ENCODE measurements at places on chromosomes 5 and 9. TPM values are rescaled to one million over a fixed set of nuclear protein-coding genes. Genes with fewer than 3 reads are reported as not detected.

The PCDHA1 gene
- not detected for total RNA-seq

The NRARP gene
- total RNA-seq: 51.7 TPM

The C9orf50 gene
- total RNA-seq: not detected

The TUSC1 gene
- 45.7 TPM for total RNA-seq

The VCAN gene
- total RNA-seq: 333 TPM

The PITX1 gene
- total RNA-seq: 23.8 TPM

The ESM1 gene
- not detected for total RNA-seq

The ISL1 gene
- total RNA-seq: not detected

The IL9 gene
- not detected for total RNA-seq

The TYRP1 gene
- total RNA-seq: not detected

The NDUFS6 gene
- 29.8 TPM for total RNA-seq

The NUTM2F gene
- not detected for total RNA-seq

The CREB3 gene
- total RNA-seq: 48.3 TPM

The C5orf58 gene
- not detected for total RNA-seq

The ZFP2 gene
- total RNA-seq: 0.75 TPM

The CCDC192 gene
- not detected for total RNA-seq

The OGN gene
- 156 TPM for total RNA-seq

The PCDHGA8 gene
- 3.2 TPM for total RNA-seq

The LHX2 gene
- not detected for total RNA-seq

The PCDHA6 gene
- total RNA-seq: not detected

The TTC16 gene
- total RNA-seq: not detected

The PCDHA5 gene
- not detected for total RNA-seq

The GLDC gene
- total RNA-seq: 0.64 TPM

The SEMA5A gene
- 18.4 TPM for total RNA-seq

The MTX3 gene
- 7.5 TPM for total RNA-seq

The CER1 gene
- not detected for total RNA-seq

The PSD2 gene
- not detected for total RNA-seq

The ECSCR gene
- 51.6 TPM for total RNA-seq

The GLIPR2 gene
- 54.4 TPM for total RNA-seq

The FABP6 gene
- total RNA-seq: not detected

The PRSS3 gene
- total RNA-seq: not detected

The SOHLH1 gene
- not detected for total RNA-seq

The GDF9 gene
- not detected for total RNA-seq

The PCDHGB6 gene
- 3.9 TPM for total RNA-seq

The ASTN2 gene
- 2.3 TPM for total RNA-seq

The NR4A3 gene
- 21.3 TPM for total RNA-seq

The MAP3K1 gene
- total RNA-seq: 14.7 TPM

The FAM78A gene
- total RNA-seq: 6.2 TPM

The GFI1B gene
- total RNA-seq: not detected

The ARHGEF37 gene
- total RNA-seq: 13.4 TPM

The SPATA9 gene
- not detected for total RNA-seq

The PTGS1 gene
- total RNA-seq: 13.0 TPM

The TMEM171 gene
- total RNA-seq: not detected

The ZNF622 gene
- 75.5 TPM for total RNA-seq

The IFNA5 gene
- 4.0 TPM for total RNA-seq

The ERAP2 gene
- 20.6 TPM for total RNA-seq

The SLC9A3 gene
- total RNA-seq: 9.9 TPM

The KCNV2 gene
- not detected for total RNA-seq

The SV2C gene
- not detected for total RNA-seq

The CAST gene
- total RNA-seq: 266 TPM

The SVEP1 gene
- 41.8 TPM for total RNA-seq

The FGF18 gene
- 6.9 TPM for total RNA-seq

The CCL21 gene
- total RNA-seq: 7.9 TPM

The PCDHGB5 gene
- total RNA-seq: 19.6 TPM

The CNTNAP3B gene
- total RNA-seq: 47.1 TPM

The LCP2 gene
- 9.3 TPM for total RNA-seq

The GALNT12 gene
- total RNA-seq: 0.53 TPM

The CD14 gene
- total RNA-seq: 122 TPM

The PCDHGB2 gene
- total RNA-seq: 12.2 TPM
